ENCODE measurements at places on chromosomes 7 and 10.

DNA sequence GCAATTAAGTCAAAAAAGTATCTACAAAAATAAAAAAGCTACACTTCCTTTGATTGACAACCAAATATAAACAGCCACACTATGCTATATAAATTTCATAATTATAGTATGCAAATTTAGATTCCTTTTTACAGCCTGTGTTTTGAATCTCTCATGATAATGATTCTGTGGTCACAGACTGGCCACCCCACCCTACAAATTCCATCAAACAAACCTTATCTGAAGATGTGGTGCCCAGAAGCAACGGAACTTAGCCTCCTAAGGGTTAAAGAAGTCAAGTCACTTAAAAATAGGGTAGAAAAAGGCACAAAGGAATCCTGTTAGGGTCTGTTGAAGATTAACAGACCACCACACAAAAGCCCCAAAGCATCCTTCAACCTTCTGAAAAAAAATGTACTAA, 351.8 kb downstream of the INHBA start:
- H3K4me1 ChIP-seq: no peaks in the 10 kb centered on the region
- DNase-seq: no peak
- H3K27ac ChIP-seq: no peak overlapping the region
- no peaks in the 10 kb centered on the region for H3K36me3 ChIP-seq
- H3K27me3 ChIP-seq: no peaks in the 10 kb centered on the region

- DNase-seq: no peak
- H3K27ac ChIP-seq: no peak overlapping the region
- H3K36me3 ChIP-seq: no peaks in the 10 kb centered on the region
Observed at GRCh38 chr7:70585071-70585470, 546.9 kb upstream of the GALNT17 start.

DNA sequence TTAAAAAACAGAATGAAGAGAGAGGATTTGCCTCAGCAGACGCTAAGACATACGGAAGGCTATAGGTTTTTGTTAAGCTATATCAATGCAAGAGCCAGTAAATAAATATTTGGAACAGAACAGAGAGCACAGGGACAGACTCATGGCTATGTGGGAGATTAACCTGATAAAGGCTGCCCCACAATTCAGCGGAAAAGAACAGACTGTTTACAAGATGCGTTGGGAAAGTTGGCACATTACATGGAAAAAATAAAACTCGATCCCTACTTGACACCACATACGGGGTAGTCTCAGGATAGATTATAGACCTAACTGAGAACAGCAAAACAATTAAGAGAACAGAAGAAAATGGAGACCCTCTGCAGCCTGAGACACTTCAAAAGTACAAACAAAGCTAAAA, 10.8 kb downstream of the KCNH2 start:
- DNase-seq: no peak
- no peak overlapping the region for H3K4me3 ChIP-seq
- no peaks in the 10 kb centered on the region for H3K4me1 ChIP-seq
- no peak overlapping the region for H3K27ac ChIP-seq
- no peaks in the 10 kb centered on the region for H3K27me3 ChIP-seq

DNA sequence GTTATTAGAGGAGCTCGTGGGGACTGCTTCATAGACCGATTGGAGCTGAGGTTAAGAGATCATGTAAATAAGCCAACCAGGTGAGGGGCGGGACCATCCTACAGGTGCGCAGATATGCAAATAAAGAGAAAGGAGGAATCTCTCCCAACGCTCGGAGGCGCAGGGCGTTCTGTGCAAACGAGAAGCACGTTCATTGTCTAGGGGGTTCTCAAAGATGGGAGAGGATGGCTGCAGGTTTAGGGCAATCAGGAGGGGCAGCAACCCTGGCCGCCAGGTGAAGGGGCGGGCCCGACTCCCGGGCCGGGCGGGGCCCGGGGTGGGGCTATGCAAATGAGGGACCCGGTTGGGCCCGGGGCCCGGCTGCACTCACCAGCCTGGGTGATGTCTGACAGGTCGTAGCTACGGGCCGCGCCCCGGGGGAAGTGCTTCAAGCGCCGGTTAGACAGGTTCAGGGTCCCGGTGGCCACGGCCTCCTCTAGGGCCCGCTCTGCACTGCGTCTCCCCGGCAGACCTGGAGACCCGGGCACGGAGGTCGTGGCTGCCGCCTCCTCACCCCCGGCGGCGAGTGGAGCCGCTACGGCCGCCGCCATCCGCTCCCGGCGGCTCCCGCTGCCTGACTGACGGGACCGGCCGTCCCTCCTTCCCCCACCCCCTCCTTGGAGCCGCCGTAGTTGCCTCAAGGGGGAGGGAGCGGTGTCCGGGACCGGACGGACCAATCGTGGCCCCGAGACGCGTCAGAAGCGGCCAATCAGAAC, at the start of gene LRCH4:
LRCH4 (minus strand) TSS at position 619 of the 755 bp plus-strand sequence; CDS start at position 590, 29 bp downstream.
- peaks cover 19% of the 10 kb centered on the region for H3K36me3 ChIP-seq
- peak within 1 kb of the TSS; percentile 79 for H3K4me3 ChIP-seq
- H3K27me3 ChIP-seq: no peaks in the 10 kb centered on the region
- DNase-seq: no peak
- peak within 1 kb of the TSS; percentile 94 for H3K27ac ChIP-seq
- peaks cover 57% of the 10 kb centered on the region for H3K4me1 ChIP-seq
